Heart right ventricle (tissue), 16 donors: ENCODE measurements at places on chromosomes 4 and X. TPM values are rescaled to one million over a fixed set of nuclear protein-coding genes. Genes with fewer than 3 reads are reported as not detected.
A peak's percentile ranks its signal among the peaks of the same experiment; 100 is the strongest.

- no peak for DNase-seq
These were observed 175.0 kb upstream of the ARHGEF9 start for GRCh38 chrX:63959975-63960374.

KDR gene
- total RNA-seq: 15.6 TPM

XAGE1A gene
- not detected for total RNA-seq

DNA sequence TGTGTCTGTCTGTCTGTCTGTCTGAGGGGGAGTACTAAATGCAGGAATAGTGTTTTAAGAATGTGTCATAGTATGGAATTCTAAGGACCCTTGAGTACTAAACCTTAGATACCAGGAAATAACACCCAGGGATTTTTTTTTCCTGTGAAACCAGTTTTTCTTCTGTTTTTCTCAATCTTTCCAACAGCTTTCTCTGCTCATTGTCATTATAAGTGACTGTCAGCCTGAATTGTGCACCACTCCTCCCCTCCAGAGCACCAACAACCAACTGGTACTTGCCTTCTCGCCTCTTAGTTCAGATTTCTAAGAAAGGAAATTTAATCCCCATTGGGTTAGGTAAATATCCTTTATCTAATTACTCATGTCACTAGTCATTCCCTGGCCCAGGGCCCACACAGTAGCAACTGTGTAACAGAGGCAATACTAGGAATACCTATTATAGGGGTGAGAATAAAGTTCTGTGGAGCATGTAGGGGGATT lies 320.6 kb downstream of the ADGRL3 start:
- DNase-seq: no peak

- peak; percentile 48 for DNase-seq
These were observed 9.9 kb downstream of the TADA2B start for GRCh38 chr4:7052923-7053715.

GRCh38 chrX:40152741-40153344 lies 55.1 kb upstream of the BCOR start:
- DNase-seq: peak; percentile 71

SHOX gene
- total RNA-seq: not detected

ZNF157 gene
- total RNA-seq: not detected

RHOXF2 gene
- total RNA-seq: not detected

WDR44 gene
- total RNA-seq: 13.9 TPM

CPE gene
- total RNA-seq: 38.9 TPM

KIT gene
- 1.8 TPM for total RNA-seq

TMPRSS11B gene
- not detected for total RNA-seq

DNA sequence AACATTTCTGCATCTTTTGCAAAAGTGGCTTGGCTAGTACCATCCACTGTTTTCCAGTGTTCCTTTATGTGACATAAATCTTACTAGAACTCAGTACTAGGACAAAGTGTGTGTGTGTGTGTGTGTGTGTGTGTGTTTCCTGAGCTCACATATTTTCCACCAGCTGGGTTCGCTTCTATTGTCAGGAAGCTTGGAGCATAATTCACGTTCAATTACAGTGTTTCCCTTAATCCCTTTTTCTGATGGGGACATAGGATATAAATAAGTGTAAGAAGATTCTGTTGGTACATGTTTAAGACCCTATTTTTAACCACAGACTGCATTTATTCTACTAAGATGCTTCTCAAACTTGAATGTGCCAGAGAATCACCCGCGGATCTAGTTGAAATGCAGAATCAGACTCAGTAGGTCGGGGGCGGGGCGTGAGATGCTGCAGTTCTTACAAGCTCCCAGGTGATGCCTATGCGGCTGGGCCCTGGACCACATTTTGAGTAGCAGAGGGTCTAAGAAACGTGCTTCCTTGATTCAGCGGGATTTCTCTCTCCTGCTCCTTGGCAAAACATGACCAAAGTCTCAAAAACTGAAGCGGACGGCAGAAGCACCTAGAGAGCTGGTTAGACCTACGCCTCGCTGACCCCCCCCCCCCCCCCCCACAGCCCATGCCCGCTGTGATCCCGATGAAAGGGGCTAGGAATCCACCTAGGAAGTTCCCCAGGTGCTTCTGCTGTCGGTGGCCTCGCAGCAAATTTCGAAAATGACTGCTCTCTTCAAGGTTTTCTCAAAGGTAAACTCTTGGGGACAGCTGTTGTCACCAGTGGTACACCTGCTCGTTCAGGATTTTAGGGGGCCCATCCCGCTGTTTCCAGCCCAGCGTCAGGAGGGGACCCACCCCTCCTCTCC lies 797 bp downstream of the CD99L2 start:
- no peak for DNase-seq

- peak; percentile 53 for DNase-seq
These were observed 132.2 kb downstream of the AFAP1 start for GRCh38 chr4:7807351-7807921.

DNA sequence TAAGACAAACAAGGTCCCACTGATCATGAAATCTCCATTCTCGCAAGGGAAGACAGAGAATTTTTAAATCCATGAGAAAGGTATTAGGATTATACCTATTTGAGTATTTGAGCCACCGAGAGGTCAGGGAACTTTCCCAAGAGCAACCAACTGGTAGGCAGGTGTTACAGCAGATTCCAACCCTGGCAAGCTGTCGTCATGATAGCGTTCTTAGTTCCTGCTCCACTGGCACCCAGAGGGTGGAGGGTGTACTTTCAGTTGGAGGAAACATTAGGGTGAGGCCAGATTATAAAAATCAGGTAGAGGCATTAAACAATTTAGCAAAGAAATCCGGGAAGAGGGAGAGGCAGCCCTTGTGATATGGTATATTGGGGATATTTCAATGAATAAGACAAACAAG lies 23.3 kb downstream of the COQ2 start:
- no peak for DNase-seq

DNA sequence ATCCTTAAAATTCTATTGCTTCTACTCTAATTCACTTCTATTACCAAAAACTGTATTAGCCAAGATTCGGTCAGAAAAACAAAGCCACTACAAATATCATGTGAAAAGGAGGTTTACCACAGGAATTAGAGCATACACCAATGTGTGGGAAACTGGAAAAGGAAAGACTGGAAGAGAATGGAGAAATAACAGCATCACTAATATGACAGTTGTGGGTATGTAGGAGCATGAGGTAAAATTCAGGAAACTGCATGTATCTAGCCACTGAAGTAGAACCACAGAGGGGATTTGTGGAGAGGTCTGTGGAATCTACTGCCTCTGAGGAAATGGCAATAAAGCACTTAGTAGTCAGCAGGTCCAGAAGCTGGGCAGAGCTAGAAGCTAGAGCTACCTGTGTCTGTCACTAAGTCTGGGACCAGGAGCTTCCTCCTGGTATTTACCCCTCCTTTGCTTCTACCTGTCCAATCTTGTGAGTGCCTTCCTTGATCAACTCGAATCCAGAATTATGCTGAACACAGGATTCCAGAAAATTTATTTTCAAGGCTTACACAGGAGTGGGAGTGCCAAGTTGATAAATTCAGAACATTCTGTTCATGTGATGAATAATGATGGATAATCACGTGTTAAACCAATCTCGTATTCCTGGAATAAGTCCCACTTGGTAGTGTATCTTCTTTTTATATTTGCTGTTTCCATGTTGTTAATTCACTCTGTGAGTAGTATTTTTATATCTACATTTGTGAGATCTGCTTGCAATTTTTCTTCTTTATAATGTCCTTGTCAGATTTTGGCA lies 52.6 kb downstream of the NAF1 start:
- DNase-seq: no peak

SLC4A4 gene
- 25.8 TPM for total RNA-seq

DNA sequence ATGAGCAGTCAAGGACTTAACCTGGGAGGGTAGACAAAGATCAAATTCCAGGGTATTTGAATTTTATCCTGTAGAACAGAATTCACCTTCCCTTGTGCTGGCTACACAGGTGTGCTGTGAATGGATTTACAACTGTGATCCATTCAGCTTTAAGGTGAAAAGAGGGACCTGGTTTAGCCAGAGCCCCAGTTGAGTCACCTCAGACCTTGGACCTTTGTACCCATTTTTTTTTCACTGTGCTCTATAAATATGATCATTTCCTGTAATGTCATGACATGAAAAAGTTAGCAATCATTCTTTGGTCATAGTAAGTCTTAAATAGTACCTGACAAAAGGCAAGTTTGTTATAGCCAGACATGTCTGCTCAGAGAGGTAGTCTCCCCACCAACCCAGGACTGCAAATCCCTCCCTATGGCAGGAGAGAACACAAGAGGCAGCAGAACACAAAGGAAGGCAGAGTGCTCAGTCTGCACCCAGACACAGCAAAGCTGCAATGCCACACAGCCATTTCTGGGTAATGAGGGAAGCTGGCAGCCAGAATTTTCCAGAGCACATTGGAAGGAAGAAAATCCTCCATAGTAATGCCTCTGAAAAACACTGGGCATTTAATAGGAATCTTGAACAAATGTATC lies 77.9 kb downstream of the CXXC4 start:
- DNase-seq: no peak

DNA sequence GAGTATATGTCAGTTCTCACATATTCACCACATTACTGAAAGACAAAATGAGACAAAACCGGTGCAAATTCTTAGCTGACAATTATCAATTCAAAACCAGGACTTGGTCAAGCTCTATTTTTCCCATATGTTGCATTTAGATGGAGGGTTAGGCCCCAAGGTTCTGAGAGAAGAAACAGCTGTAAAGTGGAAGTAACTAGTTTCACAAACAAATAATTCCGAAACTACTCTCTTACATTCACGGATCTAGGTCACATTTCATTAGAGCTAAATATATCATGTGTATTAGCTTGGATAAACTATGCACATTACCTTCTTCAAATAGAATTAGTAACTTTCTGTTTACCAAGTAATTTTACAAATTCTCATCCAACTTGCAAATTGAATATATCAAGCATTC lies 3.7 kb upstream of the GABRA2 start:
- DNase-seq: no peak

GRCh38 chr4:56653461-56654237 lies 27.4 kb downstream of the HOPX start:
- no peak for DNase-seq

- no peak for DNase-seq
These were observed 2.3 kb upstream of the MSL3 start for GRCh38 chrX:11755724-11756123.
